Activated T-helper 9 cell treated with anti-CD3 and anti-CD28 coated beads, Interleukin-2, amount 50 U/mL, for 16 hours (primary cell): ENCODE measurements at places on chromosomes 5 and 9.

DNA sequence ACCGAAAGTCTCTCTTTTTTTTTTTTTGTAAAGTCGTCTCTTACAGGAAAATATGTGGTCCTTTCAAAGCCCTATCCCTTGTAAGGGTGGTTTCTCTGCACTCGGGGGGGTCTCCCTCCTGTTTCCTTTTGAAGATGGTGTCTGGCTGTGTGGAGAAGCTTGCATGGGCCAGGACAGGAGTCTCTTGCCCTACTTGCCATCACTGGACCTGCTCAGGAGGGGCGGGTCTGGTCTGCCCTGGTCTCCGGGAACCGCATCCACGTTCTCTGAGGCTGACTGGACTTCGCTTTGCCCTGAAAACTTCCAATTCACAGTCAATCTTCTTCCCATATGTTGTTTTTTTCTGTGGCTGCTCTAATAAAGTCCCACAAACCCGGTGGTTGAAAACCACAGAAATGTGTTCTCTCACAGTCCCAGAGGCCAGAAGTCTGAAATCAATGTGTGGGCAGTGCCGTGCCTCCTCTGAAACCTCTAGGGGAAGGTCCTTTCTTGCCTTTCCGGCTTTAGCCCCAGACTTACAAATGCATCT is 92.9 kb upstream of the IER5L start:
- DNase-seq = no peak

GRCh38 chr9:91771027-91771426 is 179.0 kb downstream of the ROR2 start:
- no peak for DNase-seq

DNA sequence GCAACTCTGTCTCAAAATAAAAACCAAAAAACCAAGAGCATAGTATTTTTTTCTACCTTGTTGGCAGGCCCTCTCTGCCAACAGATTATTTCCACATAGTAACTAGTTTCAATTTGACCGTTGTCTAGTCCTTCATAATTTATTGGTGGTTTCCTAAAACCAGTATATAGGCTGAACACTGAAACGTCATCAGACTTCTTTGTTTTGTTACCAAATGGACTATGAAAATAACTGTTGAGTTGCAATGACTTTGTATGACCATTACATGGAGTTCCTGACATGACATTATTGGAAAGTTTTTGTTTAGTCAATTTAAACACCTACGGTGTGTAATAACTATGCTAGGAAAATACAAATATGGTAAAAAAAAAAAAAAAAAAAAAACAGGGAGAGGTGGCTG is 1.7 kb downstream of the AGGF1 start:
- no peak for DNase-seq

GRCh38 chr5:37506722-37507121 is 127.6 kb downstream of the WDR70 start:
- DNase-seq = no peak

DNA sequence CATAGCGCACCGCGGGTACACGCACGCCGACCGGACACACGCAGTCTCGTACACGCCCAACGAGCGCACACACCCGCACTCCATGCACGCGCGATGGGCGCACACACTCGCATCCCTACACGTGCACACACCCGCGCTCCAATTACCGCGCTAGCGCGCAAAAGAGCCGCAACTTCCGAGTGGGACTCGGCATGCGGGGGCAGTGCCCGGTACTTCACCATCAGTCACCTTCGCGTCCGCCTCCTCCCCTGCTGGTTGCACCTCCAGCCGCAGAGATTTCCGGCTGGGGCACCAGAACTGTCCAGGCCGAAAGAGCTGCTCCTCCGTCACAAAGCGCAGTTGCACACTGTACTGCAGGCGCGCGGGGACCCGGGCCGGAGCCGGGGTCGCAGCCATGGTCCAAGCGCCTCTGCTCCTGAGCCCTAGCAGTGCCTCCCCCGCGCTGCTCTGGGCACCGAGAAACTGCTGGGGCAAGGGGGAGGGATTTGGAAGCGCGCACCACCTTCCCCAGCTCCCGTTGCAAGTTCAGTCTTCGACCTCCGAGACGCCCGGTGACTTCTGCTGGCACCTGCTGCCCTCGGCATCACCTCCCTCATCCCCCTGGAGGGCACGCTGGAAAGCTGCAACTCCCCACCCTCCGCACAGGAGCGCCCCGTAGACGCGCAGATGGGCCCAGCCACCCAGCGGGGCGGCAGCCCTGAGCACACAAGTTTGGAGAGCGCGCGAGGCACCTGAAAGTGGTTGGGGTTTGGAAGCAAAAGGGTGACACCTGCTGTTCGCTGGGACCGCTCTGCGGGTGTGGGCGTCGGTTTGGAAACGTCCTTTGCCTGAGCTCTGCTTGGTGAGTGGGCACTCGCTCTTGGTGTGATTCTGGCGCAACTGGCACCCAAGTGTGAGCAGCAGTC is 337.4 kb upstream of the PUM3 start:
- no peak for DNase-seq

DNA sequence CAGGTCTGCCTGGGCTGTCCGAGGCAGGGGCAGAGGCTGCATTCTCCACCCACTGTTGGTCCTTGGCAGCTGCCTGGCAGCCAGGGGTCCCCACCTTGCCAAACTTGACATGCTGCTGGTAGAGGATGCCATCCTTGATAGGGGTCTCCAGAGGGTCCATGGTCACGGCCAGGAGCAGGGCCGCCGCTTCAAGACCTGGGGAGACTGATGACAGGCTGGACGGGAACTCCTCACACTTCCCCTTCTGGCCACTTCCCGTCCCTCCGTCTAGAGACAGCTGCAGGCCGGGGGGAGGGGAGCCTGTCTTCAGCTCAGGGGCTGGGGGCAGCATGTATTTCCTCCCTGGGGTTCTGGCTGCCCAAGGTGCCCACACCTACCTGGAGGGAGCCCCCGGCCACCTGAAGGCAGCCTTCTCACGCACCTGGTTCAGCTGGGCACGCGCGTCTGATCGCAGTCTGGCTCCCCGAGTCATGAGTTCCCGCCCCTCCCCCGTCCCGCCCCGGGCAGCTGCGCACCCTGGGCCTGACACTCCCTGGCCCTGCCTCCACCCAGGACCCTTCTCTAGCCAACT is at the start of gene DOK3:
TSS of gene DOK3 (minus strand) at position 446 of the 571 bp plus-strand sequence. CDS start at position 160, 286 bp downstream.
- DNase-seq = no peak
